ENCODE measurements at places on chromosomes 1 and 21.

DNA sequence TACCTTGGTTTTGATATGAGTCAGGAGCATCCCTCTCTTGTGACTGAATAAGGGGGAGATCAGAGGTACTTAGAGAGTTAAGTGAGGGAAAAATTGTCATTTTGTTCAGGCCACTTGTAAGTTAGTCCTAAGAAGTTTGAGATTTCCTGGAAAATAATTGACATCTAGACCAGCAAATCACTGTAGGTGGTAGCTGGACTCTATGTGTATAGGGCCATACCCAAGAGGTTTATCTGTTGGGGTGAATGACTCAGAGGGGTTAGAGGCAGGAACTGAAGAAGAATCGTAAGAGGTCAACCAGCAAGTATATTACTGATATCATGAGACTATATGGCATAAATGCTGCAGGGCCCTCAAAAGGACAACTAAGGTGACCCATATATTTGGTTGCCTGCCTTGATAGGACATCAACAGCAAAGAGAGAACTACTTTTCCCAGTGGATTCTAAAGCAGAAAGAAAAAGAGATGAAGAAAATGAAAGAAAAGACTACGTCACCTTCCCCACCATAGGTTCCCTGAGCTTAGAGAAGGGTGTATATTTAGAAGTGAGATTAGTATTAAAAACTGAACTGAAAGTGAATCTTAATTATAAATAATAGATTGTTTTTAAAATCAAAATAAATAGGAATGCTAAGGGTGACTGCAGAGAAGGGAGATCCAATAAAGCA is 8.0 kb upstream of the RNPC3 start:
- DNase-seq = peak; percentile 27

DNA sequence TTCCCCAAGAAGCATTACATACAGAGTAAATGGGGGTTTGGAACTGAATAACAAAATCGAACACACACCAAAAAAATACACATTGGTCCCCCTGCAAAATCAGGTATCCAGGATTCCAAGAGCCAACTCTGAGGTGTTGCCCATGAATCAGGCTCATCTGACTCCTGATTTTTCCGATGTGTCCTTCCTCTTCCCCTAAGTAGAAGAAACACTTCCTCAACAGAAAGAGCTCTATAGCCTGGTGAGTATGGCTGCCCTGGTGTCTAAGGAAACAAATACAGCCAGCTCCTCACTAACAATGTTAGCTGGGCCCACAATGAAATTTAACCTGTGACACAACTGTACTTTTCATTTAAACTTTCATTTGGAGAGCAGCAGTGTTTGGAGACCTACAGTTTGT is 33.6 kb downstream of the ERI3 start:
- no peak for DNase-seq

GRCh38 chr1:243597383-243597782 is 252.7 kb downstream of the AKT3 start:
- DNase-seq = no peak

GRCh38 chr1:209354840-209355165 is 228.7 kb upstream of the CAMK1G start:
- DNase-seq = no peak

DNA sequence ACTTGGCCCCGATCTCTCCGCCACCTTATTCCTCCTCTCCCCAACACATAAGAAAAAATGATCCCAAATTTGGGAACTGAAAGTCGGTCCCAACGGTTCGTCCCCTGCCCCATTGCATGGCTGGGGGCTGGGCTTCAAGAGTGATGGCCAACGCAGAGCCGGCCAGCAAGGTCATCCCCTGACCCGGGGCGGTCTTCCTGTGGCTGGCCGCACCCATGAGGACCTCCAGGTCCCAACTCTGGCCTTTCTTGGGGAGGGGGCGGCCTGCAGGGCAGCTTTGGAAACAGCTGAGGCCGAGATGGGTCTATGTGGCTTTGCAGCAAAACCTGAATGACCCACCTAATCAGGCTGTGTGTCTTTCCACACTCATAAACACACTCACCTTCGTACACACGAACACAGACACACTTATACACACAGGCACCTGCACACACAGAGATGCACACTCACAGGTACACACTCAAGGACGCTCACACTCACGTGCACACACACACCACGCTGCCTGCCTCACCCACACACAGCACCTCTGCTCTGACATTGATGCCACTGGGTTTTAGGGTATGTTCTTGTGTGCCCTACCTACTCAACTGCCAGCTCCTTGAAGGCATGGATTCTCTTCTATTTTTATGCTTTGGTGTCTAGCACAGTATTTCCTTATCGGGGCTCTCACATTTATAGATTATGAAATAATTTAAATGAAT is 562 bp downstream of the DYNLT5 start:
- DNase-seq = no peak

GRCh38 chr1:231188072-231188471 is 26.2 kb downstream of the TRIM67 start:
- no peak for DNase-seq

- no peak for DNase-seq
Measured at GRCh38 chr1:9477535-9477934, 61.7 kb upstream of the SLC25A33 start.

- no peak for DNase-seq
Measured at GRCh38 chr1:29122682-29123052, 1.0 kb downstream of the TMEM200B start.

DNA sequence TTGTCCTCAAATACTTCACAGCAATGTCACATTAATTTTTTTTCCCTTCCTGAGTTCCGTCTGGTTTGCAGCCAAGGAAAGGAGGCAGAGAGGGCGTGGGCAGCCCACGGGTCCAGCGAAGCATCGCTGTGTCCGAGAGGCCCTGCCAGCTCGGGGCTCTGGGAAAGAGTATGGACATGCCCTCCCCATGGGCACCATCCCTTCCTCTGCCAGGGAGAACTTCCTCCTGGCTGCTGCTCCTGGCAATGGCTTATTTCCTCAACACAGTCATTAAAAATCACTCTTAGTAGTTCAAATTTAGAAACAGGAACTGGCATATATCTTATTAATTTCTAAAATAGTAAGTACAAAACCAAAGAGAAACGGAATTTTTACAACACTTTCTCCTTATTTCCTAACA is 115.4 kb downstream of the RIPK4 start:
- DNase-seq = no peak

Measured in HT1080 (cell line).